ENCODE measurements at places on chromosomes 6 and 20.
A peak's percentile ranks its signal among the peaks of the same experiment; 100 is the strongest.

- no peak for DNase-seq
Measured at GRCh38 chr6:57432919-57433684, 115.7 kb downstream of the PRIM2 start.

DNA sequence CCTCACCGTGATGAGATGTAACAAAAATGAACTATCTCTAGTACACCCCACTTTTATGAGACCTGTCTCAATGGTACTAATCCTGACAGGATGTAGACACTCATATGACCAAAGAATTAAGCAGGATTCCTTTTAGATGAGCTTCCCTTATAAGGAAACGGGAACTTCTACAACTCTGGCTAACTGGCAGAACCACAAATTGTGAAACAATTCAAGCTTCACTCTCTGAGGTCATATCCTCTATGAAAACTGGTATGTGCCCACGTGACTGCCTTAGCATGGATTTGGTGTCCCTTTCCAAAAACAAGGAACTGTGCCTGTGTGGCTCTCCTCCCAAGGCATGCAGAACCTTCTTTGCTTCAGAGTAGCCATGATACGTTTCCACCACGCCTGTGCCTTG is 14.1 kb upstream of the CPNE5 start:
- no peak for DNase-seq

GRCh38 chr6:54411767-54412166 is 103.5 kb downstream of the TINAG start:
- no peak for DNase-seq

DNA sequence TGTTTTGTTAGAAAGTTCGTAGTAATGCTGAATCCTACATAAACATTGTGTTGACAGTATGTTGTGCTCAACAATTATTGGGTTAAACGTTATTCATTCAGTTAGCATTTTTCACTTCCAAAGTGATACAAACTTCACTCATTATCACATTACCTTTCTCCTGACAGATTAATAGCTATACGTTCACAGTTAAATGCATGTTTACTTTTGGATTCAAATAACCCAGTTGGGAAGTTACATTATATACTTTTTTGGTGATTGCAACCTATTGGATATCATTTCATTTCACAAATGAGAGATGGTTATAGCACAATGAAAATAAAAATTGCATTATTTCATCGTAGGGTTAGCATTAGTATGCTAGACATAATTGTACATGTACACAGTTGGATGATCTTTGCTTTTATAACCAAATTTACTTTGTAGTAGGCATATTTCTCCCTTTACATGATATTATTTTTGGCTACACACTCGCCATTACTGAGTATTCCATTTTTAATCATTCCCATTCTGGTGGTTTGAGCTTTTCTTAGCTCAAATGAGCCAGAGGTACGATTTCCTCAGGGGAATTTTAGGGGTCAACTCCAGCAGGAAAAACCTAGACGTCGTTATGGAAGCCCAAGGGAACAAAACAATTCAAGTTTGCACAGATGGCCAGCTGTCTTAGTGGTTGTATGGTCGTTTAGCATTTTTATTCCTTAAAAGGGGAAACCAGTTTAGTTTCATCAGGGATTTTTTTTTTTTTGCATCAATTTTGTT is 2.1 kb upstream of the HIVEP1 start:
- DNase-seq, result peak; percentile 33

DNA sequence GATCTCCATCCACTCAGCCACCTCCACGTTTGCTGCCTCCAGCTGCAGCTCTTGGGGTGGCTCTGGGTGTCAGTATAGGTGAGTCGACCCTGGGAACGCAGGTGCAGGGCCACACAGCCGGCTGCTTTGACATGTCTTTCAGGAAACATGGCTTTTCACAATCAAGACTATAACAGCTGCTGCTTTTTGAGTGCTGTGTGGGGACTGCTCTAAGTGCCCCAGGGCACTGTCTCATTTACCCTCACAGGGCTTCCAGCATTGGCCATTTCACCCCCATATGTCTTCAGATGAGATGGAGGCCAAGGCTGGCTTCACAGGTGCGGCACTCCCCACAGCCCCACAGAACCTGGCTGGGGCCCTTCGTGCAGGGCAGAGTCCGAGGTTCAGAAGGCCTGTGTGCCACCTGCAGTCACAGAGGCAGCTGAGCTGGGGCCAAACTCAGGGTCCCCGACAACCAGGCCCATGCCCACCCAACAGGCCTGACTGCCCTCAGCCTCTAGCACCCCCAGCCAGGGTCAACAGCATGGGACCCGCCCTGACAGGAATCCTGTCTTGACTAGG is 14.9 kb upstream of the CST7 start:
- DNase-seq, result no peak

GRCh38 chr6:241336-241865 is 50.9 kb upstream of the DUSP22 start:
- DNase-seq, result peak; percentile 74

DNA sequence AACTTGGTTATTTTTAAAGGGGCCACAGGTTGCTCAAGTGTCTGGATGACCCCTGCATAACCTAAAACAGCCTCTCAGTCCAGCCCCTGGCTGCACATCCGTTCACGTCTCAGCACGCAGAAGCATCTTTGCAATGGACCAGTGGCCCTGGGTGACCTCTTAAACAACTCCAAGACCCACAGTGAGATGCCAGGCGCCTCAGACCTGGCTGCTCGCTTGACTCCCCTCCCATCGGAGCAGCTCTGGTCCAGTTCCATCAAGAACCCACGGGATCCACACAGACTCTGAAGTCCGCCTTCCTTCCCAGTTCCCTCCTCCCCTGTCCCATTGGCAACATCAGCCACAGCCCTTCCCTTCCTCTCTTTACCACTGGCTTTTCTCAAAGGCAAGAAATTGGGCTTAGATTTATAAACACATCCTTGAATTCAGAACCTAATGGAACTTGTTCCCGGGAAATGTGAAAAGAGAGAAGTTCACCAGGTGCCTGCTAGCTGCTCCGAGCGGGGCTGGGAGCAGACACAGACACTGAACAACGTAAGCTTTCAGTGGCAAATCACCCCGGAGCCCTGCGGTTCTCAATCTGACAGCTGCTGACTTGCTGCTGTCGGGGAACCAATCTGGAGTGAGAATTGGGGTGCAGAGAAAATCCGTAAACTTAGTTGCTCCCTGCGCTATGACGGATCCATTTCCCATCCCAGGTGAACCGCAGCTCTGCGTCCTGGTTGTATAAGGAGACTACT is 39.6 kb upstream of the MPC1 start:
- no peak for DNase-seq

Data from left kidney (tissue), 8 donors.